Activated T-helper 2 cell treated with anti-CD3 and anti-CD28 coated beads, Interferon-gamma antibody, Interleukin-2, Interleukin-4, amounts not matched to agents 10 μg/mL and 5 μg/mL and 100 μg/mL, durations not matched to agents 14 hours and 24 hours and 36 hours (primary cell): ENCODE measurements at places on chromosomes 7 and 10. TPM values are rescaled to one million over a fixed set of nuclear protein-coding genes. Genes with fewer than 3 reads are reported as not detected.

GRCh38 chr10:4351723-4352413, 474.1 kb upstream of the AKR1E2 start:
- no peak for DNase-seq
- no peak overlapping the region for H3K4me3 ChIP-seq
- peak overlapping the region; percentile 30 for H3K27ac ChIP-seq
- peaks cover 3% of the 10 kb centered on the region for H3K27me3 ChIP-seq
- no peaks in the 10 kb centered on the region for H3K36me3 ChIP-seq

DNA sequence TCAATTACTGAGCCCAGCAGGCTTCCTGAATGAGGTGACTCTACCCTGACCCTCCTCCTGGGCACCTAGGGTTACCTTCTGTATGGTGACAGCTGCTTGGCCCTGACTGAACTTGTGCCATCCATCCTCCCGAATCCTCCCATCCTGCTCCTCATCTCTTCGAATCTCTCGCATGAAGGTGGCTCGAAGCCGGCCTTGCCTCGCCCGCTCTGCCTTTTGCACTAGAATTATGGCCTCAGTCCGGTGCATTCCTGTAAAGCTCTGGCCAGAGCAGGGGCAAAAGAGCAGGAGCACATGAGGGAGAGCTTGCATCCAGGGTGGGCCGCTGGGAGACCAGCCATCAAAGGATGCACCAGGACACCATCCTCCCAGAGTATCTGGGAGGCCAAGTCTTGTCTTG, 7.5 kb downstream of the H2BK1 start:
- peaks cover 13% of the 10 kb centered on the region for H3K27me3 ChIP-seq
- H3K36me3 ChIP-seq: no peaks in the 10 kb centered on the region
- no peak overlapping the region for H3K4me3 ChIP-seq

Gene HOXA5
- total RNA-seq: not detected in 2 replicates

DNA sequence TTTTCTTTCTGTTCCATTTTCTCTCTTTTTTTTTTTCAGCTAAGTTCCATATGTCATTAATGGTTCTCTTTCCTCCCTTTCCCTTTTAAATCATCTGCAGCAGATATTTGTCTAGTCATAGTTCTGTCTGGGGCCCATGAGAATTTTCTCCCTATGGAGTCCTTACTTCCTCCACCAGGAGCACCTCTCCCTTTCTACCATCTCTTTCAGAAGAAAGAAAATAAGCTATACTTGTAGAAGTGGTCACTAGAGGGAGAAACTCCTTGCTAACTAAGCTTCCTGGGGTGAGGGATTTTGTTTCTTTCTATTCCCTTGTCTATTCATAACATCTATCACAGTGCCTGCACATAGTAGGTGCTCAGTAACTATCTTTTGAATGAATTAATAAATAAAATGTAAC, 230.2 kb upstream of the HPS1 start:
- no peak overlapping the region for H3K27ac ChIP-seq
- H3K36me3 ChIP-seq: no peaks in the 10 kb centered on the region
- peaks cover 5% of the 10 kb centered on the region for H3K27me3 ChIP-seq
- no peak for DNase-seq
- H3K4me1 ChIP-seq: no peaks in the 10 kb centered on the region
- no peak overlapping the region for H3K4me3 ChIP-seq

Gene EMX2
- total RNA-seq: not detected in 2 replicates

DNA sequence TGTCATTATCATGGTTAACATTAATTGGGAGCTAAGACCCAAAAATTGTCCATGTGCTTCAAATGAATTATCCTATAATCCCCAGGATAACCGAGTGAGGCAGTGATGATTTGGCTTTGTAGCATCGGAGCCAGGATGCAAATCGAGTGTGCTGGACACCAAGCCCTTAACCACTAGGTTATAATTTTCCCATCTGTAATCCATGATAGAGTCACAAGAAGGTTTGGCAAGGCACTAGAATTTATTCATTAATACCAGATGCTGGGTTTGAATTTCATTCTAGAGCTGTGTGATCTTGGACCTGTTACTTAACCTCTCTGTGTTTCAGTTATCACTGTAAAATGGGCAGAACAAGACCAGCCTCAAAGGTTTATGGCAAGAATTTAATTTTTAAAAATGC, 21.0 kb upstream of the ITGB1 start:
- no peak overlapping the region for H3K4me3 ChIP-seq
- no peak overlapping the region for H3K27ac ChIP-seq

DNA sequence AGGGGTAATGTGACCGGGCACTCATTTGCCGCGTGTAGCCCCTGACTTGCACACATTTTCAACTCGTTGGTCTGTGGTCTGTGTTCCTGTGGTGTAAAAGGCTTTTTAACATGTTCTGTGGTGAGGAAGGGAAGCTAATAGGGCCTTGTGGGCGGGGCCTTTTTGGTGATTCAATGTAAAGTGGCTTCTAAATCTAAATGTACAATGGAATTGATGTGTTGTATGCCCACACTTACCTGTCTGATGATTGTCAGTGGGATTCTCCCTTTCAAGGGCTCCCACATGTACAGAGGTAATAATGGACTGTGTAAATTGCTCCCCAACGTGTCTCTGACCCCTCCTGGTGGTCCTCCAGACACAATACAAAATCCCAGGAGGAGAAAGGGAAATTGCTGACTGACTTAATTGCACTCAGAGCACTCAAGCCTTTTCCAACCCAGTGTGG, 43.1 kb upstream of the GATAD1 start:
- DNase-seq: peak; percentile 27
- H3K27ac ChIP-seq: no peak overlapping the region

GRCh38 chr7:151570366-151570915, 50.7 kb upstream of the RHEB start:
- no peak overlapping the region for H3K27ac ChIP-seq
- H3K4me1 ChIP-seq: no peaks in the 10 kb centered on the region

DNA sequence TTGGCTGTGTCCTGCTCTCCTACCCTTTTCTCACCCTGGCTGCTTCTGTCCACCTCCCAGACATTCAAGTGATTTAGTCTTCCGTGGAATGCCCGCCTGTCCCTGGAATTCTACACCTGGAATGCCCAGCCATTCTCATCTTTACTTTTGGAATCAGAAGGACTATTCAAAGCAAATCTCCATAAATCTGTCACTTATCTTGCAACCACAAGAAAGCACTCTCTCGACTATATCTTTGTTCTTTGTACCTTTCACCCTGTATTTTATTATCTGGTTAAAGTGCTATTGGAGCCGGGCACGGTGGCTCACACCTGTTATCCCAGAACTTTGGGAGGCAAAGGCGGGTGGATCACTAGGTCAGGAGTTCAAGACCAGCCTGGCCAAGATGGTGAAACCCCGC, 79.3 kb upstream of the KMT2E start:
- DNase-seq: no peak
- H3K4me1 ChIP-seq: peaks cover 10% of the 10 kb centered on the region
- no peaks in the 10 kb centered on the region for H3K36me3 ChIP-seq
- H3K4me3 ChIP-seq: no peak overlapping the region

- H3K27ac ChIP-seq: no peak overlapping the region
Measured at GRCh38 chr10:70659306-70659705, 13.0 kb upstream of the ADAMTS14 start.

DNA sequence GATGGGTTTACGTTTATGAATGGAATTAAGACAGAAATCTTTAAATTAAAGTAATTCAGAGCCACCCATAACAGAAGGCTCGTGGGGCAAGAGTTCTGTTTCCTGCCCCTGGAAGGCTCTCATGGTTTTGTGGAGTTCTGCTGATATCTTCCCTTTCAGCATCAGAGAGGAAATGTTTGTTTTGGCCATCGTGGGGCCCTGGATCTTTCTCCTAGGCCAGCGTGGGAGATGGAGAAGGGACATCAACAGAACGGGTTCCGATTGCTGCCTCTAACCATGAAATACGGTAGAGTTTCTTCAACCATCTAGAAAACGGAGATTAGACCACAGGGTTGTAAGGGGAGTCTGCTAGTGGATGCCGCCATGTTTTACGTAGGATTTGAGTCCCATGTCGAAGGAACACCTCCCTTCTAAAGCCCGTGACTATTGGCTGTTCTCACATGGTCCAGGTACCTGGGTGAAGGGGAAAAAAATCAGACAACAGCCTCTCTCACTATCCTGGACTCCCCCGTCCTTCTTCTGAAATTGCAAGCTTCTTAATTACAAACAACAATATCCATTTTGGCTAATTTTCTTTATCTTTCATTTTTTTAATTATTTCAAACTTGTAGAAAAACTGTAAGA, 169.1 kb upstream of the CELF2 start:
- no peaks in the 10 kb centered on the region for H3K4me1 ChIP-seq
- DNase-seq: no peak
- H3K36me3 ChIP-seq: no peaks in the 10 kb centered on the region
- H3K4me3 ChIP-seq: no peak overlapping the region
- peaks cover 14% of the 10 kb centered on the region for H3K27me3 ChIP-seq
- H3K27ac ChIP-seq: no peak overlapping the region

Gene ZNF107
- 12.8 and 13.1 TPM in 2 replicates for total RNA-seq

- DNase-seq: no peak
- H3K27ac ChIP-seq: no peak overlapping the region
- H3K36me3 ChIP-seq: no peaks in the 10 kb centered on the region
- peaks cover 19% of the 10 kb centered on the region for H3K4me1 ChIP-seq
- H3K4me3 ChIP-seq: no peak overlapping the region
Measured at GRCh38 chr10:133229265-133230043, 563 bp upstream of the UTF1 start.

DNA sequence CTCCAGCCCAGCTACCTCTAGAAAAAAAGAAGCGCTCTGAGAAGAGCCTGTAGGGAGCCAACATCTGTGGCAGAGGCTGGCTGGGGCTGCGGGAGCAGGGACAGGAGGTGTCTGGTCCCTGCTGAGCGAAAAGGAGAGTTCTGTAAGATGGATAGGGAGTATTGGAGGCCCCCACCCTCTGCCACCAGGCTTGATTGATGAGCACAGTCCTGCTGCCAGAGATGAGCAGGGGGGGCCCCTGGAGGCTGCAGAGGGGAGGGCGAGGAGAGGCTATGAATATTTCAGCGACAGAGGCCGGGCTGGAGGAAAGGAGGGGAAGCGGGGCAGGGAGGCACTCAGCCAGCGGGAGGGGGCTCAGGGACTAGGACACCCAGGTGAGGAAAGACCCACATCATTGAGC, 44.5 kb upstream of the HSPB1 start:
- no peak overlapping the region for H3K4me3 ChIP-seq
- no peak overlapping the region for H3K27ac ChIP-seq
- H3K36me3 ChIP-seq: no peaks in the 10 kb centered on the region
- H3K27me3 ChIP-seq: peaks cover 24% of the 10 kb centered on the region

Gene C10orf67
- total RNA-seq: not detected in 2 replicates

GRCh38 chr7:28533731-28534531, 121.6 kb downstream of the CREB5 start:
- no peak overlapping the region for H3K4me3 ChIP-seq
- DNase-seq: no peak
- H3K27ac ChIP-seq: no peak overlapping the region
- peaks cover 3% of the 10 kb centered on the region for H3K27me3 ChIP-seq
- no peaks in the 10 kb centered on the region for H3K36me3 ChIP-seq
- no peaks in the 10 kb centered on the region for H3K4me1 ChIP-seq

DNA sequence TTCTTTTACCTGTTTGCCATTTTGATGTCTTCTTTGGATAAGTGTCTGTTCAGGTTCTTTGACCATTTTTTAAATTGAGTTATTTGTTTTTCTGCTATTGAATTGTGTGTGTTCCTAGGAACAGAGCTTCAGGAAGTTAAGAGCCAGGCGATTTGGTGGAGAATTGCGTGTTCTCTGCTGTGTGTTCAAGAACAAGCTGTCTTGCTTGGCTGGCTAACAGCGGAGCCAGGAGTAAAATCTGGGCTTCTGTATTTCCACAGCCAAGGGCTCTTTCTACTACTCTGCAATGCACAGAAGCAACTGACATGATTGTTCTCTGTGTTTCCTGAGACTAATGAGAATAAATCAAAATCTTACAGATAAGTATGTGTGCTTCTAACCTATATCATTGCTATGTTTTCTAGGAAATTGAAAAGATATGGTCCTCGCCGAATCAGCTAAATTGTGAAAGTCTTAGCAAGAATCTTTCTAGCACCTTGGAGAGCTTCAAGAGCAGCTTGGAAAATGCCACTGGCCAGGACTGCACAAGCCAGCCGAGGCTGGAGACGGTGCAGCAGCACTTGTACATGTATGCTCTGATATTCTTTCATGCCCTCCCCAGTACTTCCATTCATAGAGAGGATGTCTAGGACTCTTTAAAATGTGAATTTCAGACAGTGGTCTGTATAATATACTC, 124.2 kb downstream of the ABCA13 start:
- peaks cover 35% of the 10 kb centered on the region for H3K4me1 ChIP-seq
- no peak overlapping the region for H3K4me3 ChIP-seq
- H3K36me3 ChIP-seq: no peaks in the 10 kb centered on the region

Gene ABCB4
- not detected in 2 replicates for total RNA-seq

DNA sequence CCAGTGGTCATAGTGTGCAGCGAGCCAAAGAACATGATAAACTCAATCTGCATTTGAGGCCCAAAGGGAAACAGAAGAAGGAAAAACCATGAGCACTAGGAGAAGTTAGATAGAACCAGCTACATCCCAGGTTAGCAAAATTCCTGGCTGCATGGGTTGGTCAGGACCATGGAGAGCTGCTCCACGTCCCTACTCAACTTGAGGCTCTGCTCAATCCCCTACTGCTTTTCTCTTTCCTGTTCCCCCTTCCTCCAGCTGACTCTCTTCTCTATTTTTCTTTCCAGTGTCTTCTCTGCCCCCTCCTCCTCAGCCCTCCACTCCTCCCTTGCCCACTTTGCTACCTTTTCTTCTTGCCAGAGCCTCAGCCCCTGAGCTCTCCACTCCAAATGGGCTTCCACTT, 21.9 kb upstream of the VSIR start:
- DNase-seq: no peak
- no peaks in the 10 kb centered on the region for H3K27me3 ChIP-seq
- H3K27ac ChIP-seq: no peak overlapping the region
- no peak overlapping the region for H3K4me3 ChIP-seq

DNA sequence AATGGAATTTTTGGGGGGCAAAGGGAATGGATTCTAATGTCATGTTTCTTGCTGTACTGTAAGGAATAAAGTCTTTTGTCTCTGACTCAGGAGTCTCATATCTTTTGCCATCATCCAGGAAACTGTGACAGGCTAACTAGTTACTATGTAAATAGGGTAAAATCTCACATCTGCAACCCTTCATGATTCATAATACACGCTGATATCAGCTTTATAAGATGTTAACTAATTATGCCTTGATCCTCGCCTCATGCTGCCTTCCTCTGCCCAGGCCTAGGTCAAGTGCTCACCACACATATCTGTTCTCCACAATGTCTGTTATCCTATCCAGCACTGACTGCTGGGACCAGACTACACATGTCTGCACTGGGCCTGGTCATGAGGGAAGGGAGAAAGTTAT, 81.3 kb upstream of the CXCL12 start:
- H3K27me3 ChIP-seq: no peaks in the 10 kb centered on the region
- H3K36me3 ChIP-seq: no peaks in the 10 kb centered on the region
- H3K4me1 ChIP-seq: no peaks in the 10 kb centered on the region
- no peak overlapping the region for H3K4me3 ChIP-seq

DNA sequence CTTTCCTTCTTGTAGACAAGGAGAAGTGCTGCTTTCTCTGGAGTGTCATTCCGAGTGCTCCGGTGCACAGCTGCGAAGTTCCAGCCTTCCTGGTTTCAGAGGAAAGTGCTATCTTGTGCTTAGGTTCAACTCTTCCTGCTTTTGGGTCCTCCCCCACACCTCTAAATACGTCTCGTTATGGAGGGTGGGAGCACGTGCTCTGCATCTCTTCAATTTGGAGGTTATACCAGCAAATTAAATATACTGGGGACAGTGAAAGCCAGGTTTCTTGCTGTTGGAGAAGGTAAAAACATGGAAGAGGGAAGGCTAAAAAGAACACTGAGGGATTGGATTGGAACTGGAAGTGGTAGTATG, 2.4 kb upstream of the ESYT2 start:
- DNase-seq: no peak
- H3K36me3 ChIP-seq: peaks cover 10% of the 10 kb centered on the region
- no peak overlapping the region for H3K27ac ChIP-seq
